ENCODE measurements at places on chromosomes 1 and 21.

DNA sequence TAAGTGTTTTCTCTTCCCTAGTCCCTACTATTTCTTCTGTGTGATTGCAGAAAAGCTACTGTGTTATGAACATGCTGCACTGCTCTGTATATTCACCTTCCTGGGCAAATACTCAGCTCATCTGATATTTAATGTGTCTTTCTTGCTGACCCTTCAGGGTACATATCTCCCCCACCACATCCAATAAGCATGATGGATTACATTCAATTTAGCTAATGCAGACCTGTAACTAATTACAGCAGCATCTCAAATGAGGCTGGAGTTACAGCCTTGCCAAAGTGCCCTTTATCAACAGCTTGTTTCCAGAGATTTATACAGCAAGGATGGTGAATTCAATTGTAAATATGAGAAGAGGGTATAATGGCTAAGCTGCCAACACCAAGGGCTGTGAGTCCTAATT lies 144.0 kb downstream of the KCNH1 start:
- DNase-seq = no peak

GRCh38 chr1:153698020-153698922 lies 19.8 kb downstream of the NPR1 start:
- DNase-seq = no peak

DNA sequence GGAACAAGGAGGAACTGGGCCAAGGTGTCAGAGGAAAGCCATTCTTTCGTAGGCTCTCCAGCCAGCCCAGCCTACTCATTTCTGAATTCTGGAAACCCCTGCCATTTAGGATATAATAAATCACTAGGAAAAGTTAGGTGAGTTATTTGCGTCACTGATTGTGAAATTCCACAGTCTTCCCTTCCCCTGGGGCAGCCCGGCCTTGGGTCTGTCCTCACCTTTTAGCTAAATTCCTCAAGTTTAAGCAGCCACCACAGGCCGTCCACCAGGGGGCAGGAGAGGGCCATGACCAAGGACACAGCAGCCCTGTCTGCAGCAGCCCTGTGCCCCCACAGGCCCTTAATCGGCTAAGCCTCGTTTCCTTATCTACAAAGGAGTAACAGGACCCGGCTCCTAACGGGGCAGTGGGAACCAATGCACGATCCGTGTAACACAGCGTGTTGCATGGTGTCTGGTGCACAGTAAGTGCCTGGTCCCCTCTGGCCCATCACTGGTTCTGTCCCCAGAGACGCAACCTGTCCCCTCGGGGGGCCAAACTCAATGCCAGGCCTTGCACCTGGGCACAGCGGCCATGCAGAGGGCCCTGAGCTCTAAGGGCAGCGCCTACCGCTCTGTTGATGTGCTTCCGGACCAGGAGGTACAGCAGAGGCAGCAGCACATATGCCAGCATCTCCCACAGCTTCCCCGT lies 18.1 kb downstream of the GPR157 start:
- DNase-seq = peak; percentile 72

- DNase-seq = no peak
Observed at GRCh38 chr21:31103163-31103562, 64.9 kb upstream of the KRTAP19-8 start.

- no peak for DNase-seq
Observed at GRCh38 chr1:156664767-156665411, 12.3 kb downstream of the NES start.

GRCh38 chr1:27562534-27563340 lies 41.2 kb downstream of the AHDC1 start:
- no peak for DNase-seq

DNA sequence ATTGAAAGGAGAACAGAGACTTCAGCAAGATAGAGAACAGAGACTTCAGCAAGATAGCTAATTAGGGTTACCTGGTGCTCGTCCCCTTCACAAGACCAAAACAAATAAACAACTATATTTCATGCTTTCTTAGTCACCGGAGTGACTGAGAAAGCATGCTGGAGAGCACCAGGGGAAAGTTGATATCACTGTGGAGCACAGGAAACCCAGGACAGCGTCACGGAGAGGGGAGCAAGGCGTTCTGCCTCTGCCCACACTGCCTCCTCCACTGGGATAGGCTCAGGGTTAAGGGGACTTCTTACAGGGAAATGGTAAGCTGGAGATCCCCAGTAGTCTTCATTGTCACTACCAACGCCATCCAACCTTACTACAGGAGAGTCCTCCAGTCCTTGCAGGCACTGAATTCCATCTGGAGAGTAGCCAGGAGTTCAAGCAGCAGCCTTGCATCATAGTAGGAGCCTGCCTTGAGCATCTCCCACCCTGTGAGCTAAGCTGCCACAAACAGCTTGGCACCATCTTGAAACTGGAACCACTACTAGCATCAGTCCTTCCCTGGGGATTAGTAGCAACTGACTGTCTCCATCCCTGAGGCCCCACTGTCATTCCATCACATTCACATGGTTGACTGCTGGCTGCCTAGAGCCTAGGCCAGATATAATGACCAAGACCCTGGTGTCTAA lies 239.4 kb downstream of the PLPP3 start:
- no peak for DNase-seq

Data from smooth muscle cell of the brain vasculature (primary cell).